ENCODE measurements at places on chromosomes 5 and 9. TPM values are rescaled to one million over a fixed set of nuclear protein-coding genes. Genes with fewer than 3 reads are reported as not detected.

DNA sequence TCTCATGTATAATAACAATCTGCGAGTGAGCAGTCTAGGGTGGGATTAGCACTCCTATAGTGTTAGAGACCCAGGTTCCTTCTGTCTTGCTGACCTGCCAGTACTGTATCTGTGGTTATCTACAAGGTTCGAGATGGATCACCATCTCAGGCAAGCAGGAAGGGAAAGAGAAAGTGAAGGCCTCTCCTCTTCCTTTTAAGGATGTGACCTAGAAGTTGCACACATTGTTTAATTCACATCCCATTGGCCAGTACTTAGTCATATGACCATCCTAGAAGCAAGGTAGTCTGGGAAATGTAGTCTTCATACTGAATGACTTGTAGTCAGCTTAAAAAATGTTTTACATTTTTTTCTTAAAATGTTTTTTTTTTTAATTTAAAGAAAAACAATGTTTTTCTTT is 168.6 kb downstream of the CARTPT start:
- no peak for DNase-seq

GRCh38 chr9:11023201-11023600 is 410.4 kb upstream of the PTPRD start:
- no peak for DNase-seq

DNA sequence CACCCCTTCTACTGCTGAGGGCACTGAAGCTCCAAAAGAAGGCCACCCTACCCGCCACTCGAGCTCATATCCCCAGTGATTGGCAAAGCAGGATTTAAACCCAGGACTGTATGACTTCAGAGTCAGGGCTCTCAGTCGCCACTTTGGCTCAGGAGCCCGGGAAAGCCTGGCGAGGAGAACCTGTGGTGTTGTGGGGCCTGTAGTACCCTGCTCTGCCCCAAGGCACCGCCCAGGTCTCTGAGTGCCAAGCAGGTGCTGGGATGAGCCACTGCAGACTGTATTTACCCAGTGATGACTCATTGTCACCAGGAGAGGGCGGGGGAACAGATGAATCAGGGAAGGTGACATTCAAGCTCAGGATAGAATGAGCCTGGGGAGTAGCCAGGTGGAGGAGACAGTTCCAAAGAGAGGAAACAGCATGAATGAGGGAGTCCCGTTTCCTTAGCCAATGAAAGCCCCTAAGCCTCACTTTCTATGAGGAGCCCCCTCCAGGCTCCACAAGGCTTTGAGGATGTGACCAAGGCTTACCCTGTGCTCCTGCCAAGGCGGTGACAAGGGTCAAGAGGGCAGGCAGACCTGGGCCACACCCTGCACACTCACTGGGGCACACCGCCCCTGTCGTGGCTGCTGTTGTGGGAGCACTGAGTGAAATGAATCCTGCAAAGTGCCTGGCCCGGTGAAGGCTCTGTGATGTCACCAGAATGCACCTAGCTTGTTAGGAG is 17.8 kb upstream of the DPM2 start:
- DNase-seq = no peak

- no peak for DNase-seq
Measured at GRCh38 chr5:161545344-161546094, 1.0 kb downstream of the GABRB2 start.

The TPPP gene
- polyA plus RNA-seq = 7.2 TPM

- DNase-seq = peak; percentile 76
Measured at GRCh38 chr5:52787600-52788504, at the start of the genes ITGA1 and PELO. ITGA1 (plus strand) TSS chr5:52787916; CDS start chr5:52788354, 438 bp downstream. PELO (plus strand) TSS chr5:52787916; CDS start chr5:52800395, 12,479 bp downstream.

DNA sequence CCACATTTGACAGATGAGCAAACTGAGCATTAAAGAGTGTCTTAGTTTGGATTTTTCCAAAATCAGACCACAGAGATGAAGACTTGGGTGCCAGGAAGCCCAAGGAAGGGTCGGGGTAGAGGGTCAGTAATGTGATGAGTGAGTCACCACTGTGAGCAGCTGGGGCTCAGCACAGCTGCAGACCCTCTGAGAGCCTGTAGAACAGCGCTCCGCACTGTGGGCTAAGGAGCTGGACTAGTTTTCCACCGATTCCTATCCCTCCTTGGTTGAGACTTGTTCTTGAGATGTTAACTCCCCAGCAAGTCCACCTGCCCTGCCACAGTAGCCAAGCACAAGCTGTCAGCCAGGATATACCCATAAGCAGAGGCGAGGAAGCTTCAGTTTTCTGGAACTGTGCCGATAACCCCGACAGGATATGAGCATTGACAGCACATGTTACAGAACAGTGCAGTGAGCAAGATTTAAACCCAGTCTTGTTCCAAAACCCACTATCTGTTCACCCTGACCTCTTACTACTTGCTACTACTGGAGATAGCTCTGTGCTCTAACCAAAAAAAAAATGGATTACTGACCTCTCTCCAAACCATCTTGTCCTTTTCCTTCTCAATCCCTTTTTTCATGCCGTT is 31.8 kb downstream of the EGFLAM start:
- no peak for DNase-seq

DNA sequence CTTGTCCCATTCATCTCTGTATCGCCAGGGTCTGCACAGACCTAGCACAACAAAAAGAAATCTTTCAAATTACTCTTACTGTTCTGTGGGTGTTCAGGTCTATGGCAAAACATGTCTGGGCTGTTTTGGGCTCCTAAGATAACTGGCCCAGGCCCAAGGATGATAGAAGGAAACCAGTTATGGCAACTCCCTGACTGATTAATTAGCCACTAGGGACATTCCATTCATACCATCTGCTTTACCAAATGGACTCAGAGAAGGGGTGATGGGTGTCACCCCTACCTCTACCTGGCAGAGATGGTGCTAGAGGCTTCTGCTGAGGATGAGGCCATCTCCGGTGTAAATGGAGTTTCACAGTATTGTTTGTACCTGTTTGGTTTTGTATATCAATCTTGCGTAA is 1.9 kb downstream of the SLC31A2 start:
- no peak for DNase-seq

DNA sequence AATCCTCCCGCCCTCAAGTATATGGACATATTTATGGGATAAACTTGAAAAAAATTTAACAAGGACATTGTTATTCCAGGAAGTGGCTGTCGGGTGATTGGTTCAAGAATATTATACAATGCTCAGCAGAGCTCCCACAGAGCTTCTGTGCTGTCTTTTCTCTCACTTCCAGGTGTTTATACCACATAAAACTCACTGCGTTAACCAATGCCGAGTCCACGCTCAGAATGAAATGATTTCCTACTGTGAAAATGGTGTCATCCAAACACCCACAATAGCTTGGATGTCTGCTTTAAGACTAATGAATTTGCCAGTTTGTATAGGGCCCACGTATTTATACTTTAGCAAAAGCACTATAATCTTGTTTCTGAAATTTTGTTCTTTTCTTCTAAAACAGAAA is 368.2 kb downstream of the NDUFS4 start:
- no peak for DNase-seq

DNA sequence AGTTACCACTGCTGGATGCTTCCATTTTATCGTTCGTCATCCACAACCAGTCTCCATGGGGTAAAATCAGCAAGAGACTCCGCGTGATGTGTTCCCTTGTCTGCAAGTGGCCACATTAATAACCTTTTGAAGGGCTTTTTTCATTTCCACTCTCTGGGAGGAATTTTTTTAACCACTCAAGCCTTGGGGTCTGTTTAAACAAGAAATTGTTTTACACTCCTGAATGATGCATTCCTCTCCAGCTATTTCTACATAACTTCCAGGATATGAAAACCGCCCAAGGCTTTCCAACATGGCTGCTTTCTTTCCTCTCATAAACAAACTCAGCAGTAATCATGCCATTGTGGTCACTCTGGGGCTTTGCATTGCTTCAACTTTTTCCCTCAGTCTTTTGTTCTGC is 217.2 kb upstream of the DAPK1 start:
- no peak for DNase-seq

The PGM5 gene
- polyA plus RNA-seq = 52.1 TPM

The TICAM2 gene
- 5.6 TPM for polyA plus RNA-seq

GRCh38 chr9:8769153-8769552 is 969.6 kb upstream of the DMAC1 start:
- no peak for DNase-seq

GRCh38 chr9:70470050-70471015 is 55.9 kb upstream of the KLF9 start:
- no peak for DNase-seq

DNA sequence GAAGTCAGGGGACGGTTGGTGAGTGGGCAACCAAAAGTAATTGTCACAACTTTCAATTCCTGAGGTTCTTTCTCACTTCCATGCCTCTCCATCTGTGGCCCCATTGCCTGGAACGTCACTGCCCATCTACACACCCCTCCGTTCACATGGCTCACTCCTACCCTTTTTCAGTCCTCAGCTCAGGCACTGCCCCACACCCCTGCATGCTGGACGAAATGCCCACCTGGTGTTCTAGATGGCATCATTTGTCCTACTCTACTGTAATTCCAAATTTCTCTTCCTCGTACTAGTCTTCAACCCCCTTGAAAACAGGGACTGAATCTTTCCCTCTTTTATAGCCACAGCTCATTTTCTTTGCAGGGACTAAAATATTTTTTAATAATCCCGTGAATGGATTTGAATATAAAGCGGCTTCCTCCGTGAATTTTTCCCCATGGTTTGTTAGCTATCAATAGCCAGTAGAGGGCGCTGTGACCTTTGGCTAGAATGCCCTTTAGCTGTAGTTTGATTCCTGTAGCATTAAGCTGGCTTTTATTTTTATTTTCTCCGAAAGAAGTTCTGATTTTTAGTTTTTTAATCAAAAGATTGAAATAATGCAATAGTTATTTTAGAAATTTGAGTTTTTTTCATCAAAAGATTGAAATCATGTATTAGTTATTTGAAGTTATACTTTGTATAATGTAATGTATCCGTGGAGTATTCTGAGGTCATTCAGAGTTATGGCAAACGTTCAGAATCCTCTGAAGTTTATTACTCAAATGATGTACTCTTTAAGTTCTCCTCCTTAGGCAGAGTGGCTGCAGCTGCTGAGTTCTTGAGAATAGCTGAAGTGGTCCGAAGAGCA is 232.1 kb downstream of the SH3GL2 start:
- peak; percentile 81 for DNase-seq

DNA sequence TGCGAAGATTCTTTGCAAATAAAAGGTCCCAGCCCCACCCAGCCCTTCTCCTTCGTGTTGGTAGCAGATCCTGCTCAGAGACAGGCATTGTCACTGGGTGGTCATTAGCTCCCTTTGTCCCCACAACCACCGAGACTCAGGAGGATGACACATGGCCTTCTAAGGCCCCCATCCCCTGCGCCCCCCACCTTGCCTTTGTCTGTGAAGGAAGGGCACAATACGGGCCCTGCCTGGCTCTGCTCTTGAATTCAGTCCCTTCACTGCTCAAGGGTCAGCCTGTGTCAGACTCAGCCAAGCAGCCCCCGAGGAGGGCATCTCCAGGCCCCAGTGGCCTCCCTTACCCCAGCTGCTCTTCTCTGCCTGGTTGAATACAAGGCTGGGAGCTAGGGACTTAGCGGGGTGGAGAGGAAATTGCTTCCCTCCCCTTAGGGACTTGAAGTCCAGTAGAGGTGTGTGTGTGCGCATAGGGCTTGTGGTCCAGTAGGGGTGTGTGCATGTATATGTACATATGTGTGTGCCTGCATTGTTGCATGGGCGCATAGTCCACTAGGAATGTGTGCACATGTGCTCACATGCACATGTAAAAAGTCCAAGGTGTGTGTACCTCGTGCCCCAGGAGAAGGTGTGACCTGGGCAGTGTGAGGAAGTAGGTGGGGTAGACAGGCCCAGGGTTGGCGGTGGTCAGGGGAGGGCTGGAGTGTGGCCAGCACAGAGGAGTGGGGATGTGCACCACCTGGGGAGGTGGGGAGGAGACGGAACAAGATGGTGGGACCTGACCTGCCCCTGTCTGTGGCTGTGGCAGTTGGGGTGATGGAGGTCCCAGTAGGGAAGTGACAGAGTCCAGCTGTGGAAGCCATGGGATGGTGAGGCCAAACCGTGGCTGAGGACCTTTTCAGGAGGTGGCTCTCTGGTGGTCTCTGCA is 59.1 kb downstream of the PHF2 start:
- no peak for DNase-seq

The ANKRD34B gene
- 0.04 TPM for polyA plus RNA-seq

- DNase-seq = no peak
Measured at GRCh38 chr5:156191547-156191946, 135.4 kb upstream of the SGCD start.

DNA sequence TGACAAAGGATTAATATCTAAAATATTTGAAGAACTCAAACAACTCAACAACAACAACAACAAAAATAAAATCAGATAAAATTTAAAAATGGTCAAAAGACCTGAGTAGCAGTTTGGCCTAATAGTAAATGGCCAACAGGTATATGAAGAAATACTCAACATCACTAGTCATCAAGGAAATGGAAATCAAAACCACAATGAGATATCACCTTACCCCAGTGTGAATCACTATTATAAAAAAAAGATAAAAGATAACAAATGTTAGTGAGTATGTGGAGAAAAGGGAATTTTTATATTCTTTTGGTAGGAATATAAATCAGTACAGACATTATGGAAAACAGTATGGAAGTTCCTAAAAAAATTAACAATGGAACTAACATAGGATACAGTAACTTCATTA is 247.9 kb upstream of the TRPC7 start:
- no peak for DNase-seq

The IL12B gene
- 0.10 TPM for polyA plus RNA-seq

- no peak for DNase-seq
Measured at GRCh38 chr5:68711293-68712200, 382.3 kb upstream of the SLC30A5 start.

The UIMC1 gene
- 49.6 TPM for polyA plus RNA-seq

GRCh38 chr5:168266016-168266415 is 25.4 kb upstream of the WWC1 start:
- DNase-seq = no peak

The CCDC192 gene
- polyA plus RNA-seq = 1.3 TPM

- no peak for DNase-seq
Measured at GRCh38 chr5:119347991-119348390, 7.8 kb upstream of the TNFAIP8 start.

The CCNI2 gene
- polyA plus RNA-seq = 0.65 TPM

- DNase-seq = no peak
Measured at GRCh38 chr5:27158171-27158570, 119.8 kb upstream of the CDH9 start.

- peak; percentile 83 for DNase-seq
Measured at GRCh38 chr9:127898433-127899127, 823 bp downstream of the ST6GALNAC6 start.

The ARSI gene
- 19.2 TPM for polyA plus RNA-seq

GRCh38 chr9:78363221-78363620 is 66.3 kb downstream of the PSAT1 start:
- no peak for DNase-seq

The SLC24A2 gene
- 0.31 TPM for polyA plus RNA-seq
